Lower leg skin (tissue), 4 donors: ENCODE measurements at places on chromosomes 16 and 17. TPM values are rescaled to one million over a fixed set of nuclear protein-coding genes. Genes with fewer than 3 reads are reported as not detected.

DNA sequence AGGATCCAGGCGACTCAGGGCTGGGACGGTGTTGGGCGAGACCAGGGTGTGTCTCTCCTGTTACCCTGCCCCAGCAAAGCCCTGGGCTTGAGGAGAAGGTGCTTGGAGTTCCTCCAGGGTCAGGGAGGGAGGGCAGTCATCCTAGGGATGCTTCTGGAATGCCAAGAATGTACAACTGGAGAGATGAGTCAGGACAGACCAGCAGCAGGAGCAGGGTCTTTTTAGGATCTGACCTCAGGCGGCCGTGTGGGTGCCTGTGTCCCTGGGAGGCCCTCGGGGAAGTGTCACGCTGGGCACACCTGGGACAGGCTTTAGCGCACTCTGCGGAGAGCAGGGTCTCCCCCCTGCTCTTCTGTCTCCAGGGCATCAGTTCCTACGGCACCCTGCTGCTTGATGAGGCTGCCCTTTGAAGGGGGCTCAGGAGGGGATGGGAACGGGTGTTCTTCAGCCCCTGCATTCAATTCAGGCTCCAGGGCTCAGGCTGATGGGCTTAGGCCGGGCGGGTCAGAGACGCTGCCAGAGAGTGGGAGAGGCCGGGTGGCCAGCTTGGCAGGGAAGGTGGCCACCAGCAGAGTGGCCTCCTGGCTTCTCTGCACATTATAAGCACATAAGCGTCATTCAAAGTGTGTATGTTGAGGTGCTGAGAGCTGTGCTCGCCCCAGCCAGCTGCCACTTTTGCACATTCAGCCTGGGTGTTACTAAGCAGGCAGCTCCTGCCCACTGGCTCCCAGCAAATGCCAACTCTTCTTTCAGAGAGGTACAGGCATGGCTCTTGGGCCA is 8.4 kb upstream of the MTSS2 start:
- DNase-seq: no peak

- no peak for DNase-seq
These were observed 535 bp upstream of the AURKB start for GRCh38 chr17:8210761-8211458.

SLC47A2 gene
- total RNA-seq: not detected

GRCh38 chr17:27746881-27747280 is 53.4 kb downstream of the NOS2 start:
- peak; percentile 37 for DNase-seq

PLA2G10 gene
- not detected for total RNA-seq

- peak; percentile 81 for DNase-seq
These were observed 13.8 kb upstream of the CTCF start for GRCh38 chr16:67548265-67549126.

GRCh38 chr16:49969091-49970030 is 55.7 kb upstream of the CNEP1R1 start:
- DNase-seq: no peak

KAT2A gene
- 55.5 TPM for total RNA-seq

SCGB1C2 gene
- not detected for total RNA-seq

SAMD14 gene
- not detected for total RNA-seq

DNA sequence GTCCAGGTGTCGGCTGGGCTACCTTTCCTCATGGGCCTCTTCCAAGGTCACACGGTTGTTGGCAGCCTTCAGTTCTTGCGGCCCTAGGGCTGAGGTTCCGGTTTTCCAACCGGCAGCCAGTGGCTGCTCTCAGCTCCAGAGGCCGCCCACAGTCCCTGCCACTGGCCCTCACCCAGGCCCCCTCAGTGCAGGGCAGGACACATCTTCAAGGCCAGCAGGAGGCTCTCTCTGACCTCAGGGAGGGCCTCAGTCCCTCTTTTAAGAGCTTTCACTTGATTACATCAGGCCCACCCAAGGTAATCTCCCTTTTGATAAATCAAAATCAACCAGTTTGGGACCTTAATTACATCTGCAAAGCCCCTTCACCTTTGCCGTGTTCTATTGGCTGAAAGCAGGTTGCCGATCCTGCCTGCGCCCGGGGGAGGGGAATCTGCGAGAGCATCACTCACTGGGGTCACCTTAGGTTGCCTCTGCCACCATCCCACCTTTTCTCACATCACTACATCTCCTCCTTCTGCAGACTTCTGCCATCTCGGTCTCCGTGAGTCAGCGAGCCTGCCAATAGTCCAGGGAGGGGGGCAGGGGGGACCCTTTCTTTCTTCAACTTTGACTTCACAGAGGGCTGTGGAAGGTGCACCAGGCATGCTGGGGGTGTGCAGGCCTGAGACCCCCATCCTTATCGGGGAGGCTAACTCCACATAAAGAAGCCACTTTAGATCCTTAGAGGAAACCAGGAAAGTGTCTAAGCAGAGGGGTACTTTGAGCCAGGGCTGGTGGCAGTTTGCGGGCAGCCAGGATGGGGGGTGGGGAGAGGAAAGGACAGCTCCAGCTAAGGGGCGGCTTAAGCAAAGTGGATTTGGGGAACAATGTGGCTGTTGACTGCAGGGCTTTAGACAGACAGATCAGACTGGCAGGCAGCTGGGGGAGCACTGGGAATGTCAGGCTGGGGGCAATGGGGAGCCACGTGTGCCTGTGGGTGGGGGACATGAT is 28.8 kb upstream of the NXPH3 start:
- DNase-seq: peak; percentile 70

- no peak for DNase-seq
These were observed 489.0 kb downstream of the NPIPA7 start for GRCh38 chr16:16867973-16868372.

DNA sequence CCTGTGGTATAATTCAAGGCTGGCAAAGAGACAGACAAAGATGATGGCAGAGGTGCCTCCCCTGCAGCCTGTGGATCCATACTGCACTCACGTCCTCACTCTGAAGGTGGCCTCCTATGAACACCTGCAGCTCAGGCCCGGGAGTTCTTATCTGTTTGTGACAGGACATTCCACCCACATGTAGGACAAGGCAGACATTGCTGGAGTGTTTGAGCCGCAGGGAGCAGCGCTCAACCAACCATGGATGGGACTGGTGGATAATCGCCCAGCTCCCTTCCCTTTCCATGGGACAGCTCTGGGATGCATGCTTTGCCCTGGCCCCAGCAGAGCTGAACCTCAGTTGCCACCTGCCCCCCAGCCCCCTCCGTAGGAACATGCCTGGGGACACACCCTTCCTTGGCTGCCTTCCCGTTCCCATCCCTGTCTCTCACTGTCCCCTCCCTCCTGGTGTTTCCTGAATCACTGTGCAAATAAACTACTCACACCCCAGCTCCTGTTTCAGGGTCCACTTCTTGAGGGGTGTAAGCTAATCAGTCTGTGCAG is 22.2 kb downstream of the ITPRIPL2 start:
- peak; percentile 90 for DNase-seq

- peak; percentile 39 for DNase-seq
These were observed 30.9 kb downstream of the CMTM3 start for GRCh38 chr16:66635406-66635805.

VWA3A gene
- total RNA-seq: not detected

GRCh38 chr17:51251010-51251409 is 8.8 kb downstream of the MBTD1 start:
- no peak for DNase-seq

ADORA2B gene
- 37.0 TPM for total RNA-seq

DNA sequence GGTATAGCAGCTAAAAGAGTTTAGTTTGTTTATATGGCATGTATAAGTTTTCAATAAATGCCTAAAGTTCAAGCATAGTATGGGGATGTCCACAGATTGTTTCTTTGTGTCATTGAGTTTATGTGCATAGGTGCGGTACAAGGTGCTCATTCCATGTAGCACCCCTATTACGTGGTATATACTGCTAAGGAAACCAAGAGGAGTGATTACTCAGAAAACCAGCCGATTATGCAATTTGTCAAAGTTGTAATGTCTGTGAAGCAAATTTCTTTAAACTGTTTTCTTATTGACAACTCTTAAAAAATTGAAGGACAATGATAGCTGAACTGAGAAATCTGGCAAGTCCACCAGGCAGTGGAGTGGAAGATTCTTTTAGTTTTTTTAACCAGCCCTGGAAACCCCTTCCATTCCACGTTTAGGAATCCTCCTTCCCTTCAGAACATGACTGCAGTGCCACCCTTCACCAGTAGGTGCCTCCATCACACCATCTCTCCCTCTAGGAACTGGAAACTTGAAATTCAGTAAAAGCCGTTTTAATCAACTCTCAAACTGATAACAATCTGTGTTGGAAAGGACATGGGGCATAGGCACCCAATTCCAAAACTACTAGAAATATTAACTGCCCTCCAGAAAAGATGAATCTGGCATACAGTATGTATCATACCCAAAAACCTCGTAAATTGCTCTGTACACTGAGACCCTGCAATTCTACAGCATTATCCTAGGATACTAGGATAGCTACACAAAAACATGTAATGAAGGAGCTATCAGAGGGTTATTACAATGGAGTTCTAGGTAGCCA is 43.5 kb downstream of the REXO5 start:
- peak; percentile 75 for DNase-seq

TEKT5 gene
- total RNA-seq: 0.93 TPM

- DNase-seq: no peak
These were observed 181.2 kb upstream of the COX10 start for GRCh38 chr17:13888056-13888609.

DNA sequence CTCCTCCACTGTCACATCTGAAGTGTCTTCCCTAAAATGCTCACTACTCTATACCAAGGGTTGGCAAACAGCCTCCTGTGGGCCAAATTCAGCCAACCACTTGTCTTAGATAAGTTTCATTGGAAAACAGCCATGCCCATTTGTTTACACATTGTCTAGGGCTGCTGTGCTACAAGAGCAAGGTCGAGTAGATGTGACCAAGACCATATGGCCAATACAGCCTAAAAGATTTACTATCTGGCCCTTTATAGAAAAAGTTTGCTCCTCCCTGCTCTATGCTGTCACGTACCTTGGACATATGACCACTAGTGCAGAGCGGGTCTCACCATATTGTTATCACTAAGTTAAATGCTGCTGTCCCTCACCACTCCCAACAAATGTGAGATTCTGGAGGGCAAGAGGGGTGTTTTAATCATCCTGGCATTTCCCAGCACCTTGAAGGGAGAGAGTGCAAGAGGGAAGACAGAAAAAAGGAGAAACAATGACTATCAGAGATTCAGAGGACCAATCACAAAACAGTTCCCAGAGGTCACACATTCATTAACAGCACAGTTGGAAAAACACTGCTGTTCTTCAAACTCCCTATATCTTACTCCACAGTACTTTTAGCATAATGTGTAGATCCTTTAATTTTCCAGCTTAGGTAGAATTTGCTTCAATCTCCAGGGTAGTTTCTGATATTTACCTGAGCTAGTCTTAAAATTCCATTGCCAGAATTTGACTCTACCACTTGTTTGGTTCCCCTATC is 13.2 kb downstream of the LSM12 start:
- no peak for DNase-seq

DNA sequence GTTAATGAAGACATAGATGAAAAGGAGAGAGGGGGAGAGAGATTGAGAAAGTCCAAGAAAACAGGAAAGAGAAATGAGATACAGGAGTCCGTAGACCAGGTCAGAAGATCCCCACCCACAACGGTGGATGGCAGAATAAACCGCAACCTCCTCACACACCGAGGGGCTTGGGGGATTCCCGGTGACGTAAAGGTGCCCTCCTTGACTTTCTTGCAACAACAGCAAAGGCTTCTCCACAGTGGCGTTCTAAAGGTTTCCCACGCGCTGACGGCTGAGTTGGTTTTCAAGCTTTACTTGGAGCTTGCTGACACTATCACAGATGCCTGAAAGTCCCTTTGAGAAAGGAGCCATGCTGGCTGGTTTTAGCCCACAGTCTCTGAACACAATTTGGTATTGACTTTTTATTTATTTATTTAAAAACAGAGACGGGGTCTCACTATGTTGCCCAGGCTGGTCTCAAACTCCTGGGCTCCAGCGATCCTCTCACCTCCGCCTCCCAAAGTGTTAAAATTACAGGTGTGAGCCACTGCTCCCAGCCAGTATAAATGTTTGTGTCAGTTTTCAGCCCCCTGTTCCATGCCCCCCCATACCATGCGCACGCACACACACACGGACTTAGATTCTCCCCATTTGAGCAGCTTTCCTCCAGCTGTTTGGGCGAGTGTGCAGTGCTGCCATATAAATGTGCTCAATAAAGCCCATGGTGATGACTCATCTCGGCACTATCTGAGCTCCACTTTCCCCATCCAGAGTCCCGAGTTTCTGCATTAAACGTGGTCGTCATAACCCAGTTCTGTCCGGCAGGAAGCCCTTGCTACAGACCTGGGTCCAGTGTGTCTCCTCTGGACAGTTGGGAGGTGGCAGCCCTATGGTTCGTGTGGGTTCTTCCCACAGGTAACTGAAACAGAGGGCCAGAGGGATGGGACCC is 33.0 kb upstream of the SEC14L1 start:
- DNase-seq: no peak

GRCh38 chr16:83568345-83568744 is 239.4 kb upstream of the HSBP1 start:
- DNase-seq: no peak

PDE6G gene
- not detected for total RNA-seq

CCL14 gene
- 15.6 TPM for total RNA-seq

DNA sequence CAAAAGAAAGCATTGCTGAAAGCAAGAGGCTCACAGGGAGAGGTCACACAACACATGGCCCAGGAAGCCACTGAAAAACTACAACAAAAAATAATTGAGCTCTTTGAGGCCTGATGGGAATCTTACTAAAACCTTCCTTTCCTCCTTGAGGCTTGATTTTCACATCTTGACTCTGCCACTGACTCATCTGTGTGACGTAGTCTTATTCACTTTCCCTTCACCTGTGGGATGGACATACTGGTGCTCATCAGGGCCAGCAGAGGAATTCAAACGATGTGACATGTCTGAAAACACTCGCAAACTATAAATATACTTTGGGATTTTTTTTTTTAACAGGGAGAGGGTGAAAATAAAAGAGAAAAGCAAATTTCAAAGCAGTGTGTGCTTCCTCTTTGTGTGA is 78.3 kb upstream of the ASIC2 start:
- no peak for DNase-seq

GRCh38 chr16:87015021-87015420 is 302.2 kb downstream of the C16orf95 start:
- DNase-seq: no peak

QPRT gene
- 2.2 TPM for total RNA-seq

- DNase-seq: peak; percentile 95
These were observed 1.5 kb downstream of the MXRA7 start for GRCh38 chr17:76709077-76709950.

SLC7A5 gene
- 20.7 TPM for total RNA-seq

GRCh38 chr17:35449371-35449931 is 885 bp upstream of the SLFN13 start:
- DNase-seq: peak; percentile 87

SLC5A10 gene
- total RNA-seq: 1.0 TPM

GRCh38 chr17:75240394-75241142 is 20.8 kb downstream of the GGA3 start:
- DNase-seq: no peak

KCNH6 gene
- total RNA-seq: 0.29 TPM
